ENCODE measurements at places on chromosomes 12 and 14.

GRCh38 chr14:85002846-85003245 lies 527.1 kb upstream of the FLRT2 start:
- DNase-seq = no peak

DNA sequence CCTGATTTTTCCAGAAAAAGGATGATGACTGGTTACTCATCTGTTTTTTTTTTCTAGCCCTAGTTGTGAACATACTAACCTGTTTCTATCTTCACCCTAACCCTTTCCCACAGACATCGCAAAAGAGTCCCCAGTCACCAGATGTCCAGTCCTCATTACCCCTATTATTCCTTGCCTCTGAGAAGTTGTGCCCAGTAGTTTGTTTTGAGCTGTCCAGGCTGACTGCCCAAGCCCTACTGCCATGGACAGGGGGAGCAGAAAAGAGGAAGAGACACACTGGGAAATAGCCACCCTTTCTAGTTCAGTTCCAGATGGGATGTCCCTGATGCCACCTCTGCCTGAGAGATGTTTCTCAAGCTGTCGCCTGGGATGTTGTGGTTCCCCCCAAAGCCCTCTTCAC lies 13.8 kb upstream of the CELA1 start:
- DNase-seq = no peak

DNA sequence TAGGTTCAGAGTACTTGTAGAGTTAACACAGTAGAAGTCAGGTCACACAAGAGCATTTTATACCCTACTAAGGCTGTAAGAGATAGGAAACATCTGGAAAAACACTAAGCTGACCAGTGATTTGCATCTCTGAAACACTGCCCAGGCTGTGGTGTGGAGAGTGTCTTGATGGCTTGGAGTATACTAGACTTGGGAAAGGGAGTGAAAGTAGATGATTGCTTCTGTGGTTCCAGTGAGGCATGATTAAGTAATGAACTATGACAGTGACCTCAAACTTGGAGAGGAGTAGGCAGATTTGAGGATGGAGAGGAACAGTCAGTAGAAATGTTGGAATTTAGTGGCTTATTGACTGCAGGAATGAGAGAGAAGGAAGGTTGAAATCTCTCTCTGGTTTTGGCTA lies 201.2 kb downstream of the FLRT2 start:
- no peak for DNase-seq

GRCh38 chr14:69066396-69067171 lies 86.3 kb downstream of the DCAF5 start:
- DNase-seq = no peak

- DNase-seq = no peak
Observed at GRCh38 chr12:96383371-96383770, 16.9 kb downstream of the CDK17 start.

- no peak for DNase-seq
Observed at GRCh38 chr12:1505576-1505975, 88.8 kb downstream of the FBXL14 start.

DNA sequence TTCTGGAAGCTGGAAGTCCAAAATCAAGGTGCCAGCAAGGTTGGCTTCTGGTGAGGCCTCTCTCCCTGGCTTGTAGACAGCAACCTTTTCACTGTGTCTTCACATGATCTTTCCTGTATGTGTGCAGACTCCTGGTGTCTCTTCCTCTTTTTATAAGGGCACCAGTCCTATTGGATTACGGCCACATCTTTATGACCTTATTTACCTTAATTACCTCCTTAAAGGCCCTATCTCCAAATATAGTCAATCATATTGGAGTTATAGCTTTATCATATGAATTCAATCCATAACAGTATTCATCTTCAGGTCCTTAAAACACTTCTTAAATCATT lies 21.2 kb upstream of the GARIN2 start:
- no peak for DNase-seq

DNA sequence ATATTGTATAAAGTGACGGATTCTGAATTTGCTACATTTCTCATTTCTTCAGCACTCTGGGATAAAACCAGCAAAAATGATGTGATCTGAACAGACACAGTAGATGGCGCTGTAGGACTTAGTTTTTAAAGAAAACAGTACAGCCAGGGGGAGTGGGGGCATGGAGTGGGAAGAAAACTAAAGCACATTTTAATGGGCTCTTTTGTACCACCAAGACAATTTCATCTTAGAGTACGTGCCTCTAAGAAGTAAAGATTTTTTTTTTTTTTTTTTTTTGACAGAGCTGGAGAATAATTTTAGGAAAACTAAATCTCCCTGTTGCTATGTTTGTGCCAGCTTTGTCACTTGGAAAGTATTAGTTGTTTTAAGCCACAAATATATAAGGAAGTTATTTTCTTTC lies 124.4 kb downstream of the RAD51B start:
- DNase-seq = peak; percentile 30

DNA sequence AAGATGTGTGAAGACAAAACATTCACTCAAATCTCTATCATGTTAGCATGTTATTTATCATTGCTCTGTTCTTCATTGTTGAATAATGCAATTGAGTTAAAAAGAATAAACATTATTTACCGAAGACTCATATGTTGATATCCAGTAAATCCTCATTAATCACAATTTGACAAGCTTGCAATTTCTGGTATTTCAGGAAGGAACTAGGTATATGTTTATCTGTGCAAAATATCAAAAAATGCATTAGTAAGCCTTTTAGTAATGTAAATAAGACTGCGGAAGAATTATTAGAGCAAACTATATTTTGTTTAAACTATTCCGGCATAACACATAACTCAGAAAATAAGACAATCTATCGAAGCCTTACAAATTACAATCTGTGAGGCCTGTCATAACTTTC lies 222.7 kb upstream of the NOVA1 start:
- DNase-seq = no peak

DNA sequence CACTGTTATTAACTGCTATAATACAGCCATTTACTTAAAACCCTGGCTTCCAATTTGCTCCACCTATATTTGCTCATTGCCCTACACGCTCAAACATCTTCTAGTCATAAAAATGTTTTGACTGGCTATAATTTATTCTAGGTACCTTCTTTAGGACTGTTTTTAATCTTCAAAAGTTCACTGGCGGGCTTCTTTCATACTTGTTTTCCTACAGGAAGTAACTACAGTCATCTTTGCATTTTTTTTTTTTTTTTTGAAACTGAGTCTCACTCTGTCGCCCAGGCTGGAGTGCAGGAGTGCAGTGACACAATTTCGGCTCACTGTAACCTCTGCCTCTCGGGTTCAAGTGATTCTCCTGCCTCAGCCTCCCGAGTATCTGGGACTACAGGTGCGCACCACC lies 32.5 kb downstream of the MPHOSPH9 start:
- no peak for DNase-seq

DNA sequence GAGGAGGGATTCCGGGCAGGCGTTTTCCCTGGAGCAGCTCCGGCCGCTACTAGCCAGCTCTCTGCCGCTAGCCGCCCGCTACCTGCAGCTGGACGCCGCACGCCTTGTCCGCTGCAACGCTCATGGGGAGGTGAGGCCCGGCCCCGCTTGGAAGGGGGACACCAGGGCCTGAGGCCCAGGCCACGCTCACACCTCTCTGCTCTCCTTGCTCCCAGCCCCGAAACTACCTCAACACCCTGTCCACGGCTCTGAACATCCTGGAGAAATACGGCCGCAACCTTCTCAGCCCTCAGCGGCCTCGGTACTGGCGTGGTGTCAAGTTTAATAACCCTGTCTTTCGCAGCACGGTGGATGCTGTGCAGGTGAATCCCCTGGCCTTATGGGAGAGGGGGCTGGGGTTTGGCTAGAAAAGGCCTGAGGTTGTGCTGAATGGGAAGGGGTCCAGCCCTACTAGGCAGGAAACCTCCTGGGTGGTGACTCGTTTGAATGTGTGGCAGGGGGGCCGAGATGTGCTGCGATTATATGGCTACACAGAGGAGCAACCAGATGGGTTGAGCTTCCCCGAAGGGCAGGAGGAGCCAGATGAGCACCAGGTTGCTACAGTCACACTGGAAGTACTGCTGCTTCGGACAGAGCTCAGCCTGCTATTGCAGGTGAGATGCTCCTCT lies 597 bp downstream of the RNF31 start:
- no peak for DNase-seq

DNA sequence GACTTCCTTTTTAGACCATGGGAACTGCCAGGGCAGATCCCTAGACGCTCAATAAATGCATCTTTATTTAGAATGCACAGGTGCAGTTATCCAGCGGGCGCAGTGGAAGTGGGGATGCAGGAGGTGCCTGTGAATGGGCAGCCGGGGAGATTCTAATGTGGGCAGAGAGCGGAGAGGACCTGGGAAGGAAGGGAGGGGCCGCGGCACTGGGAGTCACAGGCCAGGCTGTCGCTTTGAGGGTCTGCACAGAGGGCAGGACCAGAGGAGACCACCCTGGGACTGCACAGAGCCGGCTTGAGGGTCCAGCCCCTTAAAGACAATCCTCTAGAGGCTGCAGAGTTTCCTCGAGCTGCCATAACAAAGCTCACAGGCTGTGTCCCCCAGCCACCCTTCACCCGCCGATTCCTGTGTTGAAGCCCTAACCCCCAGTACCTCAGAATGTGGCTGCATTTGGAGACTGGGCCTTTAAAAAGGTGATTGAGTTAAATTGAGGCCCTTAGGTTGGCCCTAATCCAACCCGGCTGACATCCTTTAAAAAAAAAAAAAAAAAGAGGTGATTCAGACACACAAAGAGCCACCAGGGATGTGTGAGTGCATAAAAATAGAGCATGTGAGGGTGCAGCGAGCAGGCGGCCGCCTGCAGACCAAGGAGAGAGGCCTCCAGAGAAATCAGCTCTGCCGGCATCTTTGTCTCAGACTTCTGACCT lies 44.4 kb upstream of the PPP2R5C start:
- no peak for DNase-seq

DNA sequence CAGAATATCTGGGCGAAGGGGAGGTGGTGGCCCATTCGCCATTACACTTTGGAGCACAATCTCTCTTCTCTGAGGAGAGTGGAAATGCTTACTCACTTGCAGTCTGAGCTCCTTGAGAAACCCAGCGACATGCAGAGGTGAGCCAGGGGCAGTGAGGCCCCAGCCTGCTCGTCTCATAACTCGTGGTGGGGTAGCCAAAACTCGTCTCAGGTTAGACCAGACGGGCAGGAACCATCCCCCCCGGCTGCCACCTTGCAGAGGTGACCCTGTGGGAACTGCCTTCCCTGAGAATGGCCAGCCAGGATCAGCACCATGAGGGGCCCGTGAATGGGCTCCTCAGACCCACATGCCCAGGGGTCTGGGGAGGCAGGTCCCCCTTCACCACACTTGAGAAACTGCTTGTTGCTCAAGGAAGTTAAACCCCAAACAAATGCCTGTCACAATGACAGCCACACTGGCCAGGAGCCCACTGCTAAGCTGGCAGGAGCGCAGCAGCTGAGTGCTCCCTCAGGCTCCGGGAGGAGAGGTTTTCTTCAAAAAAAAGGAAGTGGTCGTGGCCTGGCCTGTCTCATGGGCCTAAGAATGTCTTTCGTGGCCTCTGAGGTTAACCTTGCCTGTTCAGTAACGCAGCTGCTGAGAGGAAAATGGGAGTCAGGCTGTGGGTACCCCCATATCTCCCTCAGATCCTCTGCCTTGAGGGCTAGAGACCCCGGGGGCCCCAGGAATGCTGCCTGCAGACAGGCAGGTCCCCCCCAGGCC lies 9.2 kb upstream of the ALDH2 start:
- no peak for DNase-seq

DNA sequence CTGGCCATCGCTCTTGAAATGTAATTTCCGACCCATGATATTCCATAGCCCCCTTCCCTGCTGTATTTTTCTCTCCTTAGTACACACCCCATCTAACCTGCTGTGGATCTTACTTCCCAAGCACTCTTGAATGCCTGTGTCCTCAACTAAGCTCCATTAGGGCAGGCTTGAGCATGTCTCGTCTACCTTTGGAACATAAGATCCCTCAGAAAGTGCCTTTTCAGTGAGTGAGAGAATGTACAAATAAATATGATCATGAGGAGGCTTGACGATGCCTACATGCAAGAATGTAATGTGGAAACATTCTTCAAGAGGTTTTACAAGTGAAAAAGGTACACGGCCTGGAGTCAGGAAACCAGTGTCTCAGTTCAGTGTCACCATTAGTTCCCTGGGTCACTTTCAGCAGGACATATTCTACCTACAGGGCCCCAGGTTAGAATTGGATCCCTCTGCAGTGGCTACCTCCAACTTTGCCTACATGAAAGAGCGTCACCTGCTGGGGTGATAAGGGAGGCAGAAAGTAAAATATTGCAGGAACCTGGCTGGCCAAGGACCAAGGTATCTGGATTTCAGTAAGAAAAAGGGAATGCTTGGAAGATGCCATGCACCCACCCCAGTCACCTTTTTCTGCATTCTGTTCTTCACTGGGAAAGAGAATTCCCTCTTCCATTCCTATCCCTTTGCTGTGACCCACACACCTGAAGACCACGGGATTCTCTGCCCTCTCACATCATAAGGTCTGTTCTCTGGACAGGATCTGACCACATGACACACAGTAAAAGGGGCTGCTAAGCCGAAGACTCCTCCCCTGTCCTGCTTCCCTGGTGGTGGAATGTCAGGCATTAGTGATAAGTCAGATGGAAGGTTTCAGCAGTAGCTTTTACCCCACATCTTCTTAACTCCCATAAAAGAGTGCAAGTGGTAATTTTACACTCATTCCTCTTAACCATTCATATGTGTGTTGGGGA lies 24.6 kb upstream of the SERPINA1 start:
- no peak for DNase-seq

Data from activated CD8-positive, alpha-beta memory T cell treated with anti-CD3 and anti-CD28 coated beads, Interleukin-2, amount 50 U/mL, for 4 hours (primary cell).